Muscle of leg (tissue), 16 donors: ENCODE measurements at places on chromosomes 6 and 20. TPM values are rescaled to one million over a fixed set of nuclear protein-coding genes. Genes with fewer than 3 reads are reported as not detected.

The GPANK1 gene
- polyA plus RNA-seq: 14.2 TPM

The ZSCAN26 gene
- 15.4 TPM for polyA plus RNA-seq

The SLC13A3 gene
- 3.4 TPM for polyA plus RNA-seq

The SEMG1 gene
- not detected for polyA plus RNA-seq

The TNFRSF21 gene
- 23.2 TPM for polyA plus RNA-seq

The CST9 gene
- not detected for polyA plus RNA-seq

The HCK gene
- 4.4 TPM for polyA plus RNA-seq

The MACROD2 gene
- polyA plus RNA-seq: 2.0 TPM

The HNF4A gene
- 0.09 TPM for polyA plus RNA-seq

The NTSR1 gene
- 0.23 TPM for polyA plus RNA-seq

DNA sequence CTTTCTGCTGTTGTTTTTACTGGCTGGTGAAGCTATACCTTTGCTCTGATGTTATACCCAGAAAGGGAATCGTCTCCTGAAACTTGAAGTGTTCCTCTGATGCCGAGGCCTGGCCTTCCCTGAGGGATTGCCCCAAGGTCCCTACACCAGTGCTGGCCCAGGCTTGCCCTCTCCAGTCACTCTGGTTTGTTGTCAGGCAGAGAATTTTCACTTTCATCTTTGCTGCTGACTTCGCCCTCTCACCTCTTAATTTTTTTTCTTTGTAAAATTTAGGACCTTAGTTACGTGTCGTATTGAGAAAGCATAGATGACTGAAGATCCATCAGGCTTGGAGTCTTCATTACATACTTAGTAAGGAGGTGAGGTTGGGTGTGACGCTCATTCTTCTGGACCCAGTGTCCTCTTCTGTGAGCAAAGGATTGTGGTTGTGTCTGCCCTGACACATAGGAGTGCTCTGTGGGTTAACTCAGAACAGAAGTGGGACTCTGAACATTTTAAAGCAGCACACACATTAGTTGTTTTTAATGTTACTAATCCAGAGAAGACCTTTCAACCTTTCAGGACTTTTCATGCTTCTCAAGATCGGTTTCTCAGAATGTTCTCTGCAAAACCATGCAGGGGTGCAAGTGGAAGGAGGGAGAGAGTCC is 45.4 kb downstream of the TULP4 start:
- no peak for DNase-seq

DNA sequence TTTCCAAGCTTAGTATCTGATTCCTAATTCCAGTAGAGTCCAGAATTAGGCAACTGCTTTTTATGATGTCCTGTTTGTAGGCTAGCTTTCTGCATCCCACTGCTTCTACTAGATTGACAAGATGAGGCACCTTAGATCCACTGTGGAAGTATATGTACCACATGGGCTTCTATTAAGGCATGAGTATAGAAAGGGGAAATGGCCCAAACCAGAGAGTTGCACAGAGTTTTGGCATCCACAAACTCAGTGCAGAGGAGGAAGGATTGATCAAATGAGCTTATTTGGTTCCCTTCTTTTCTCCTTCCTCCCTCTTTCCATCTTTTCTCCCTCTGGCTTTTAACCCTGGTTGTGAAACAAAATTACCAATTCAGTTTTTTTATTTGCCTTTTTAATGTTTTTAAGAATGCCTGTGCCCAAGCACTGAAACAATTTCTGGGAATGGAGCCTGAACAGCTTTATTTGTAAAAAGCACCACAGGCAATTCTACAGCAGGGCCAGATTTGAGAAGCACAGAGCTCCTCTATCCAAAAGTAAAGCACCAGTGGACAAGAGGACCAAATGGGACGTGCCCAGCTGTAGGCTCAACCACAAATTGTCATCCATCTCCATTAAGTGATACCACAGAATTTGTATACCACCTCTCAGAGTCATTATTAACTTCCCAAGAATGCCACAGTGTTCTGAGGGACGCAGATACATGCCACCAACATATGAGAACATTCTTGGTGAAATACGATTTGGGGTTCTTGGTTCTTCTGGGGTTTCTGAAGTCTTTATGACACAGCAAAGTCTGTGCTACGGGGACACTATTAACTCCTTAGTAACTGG is 969.1 kb downstream of the KIF16B start:
- DNase-seq: no peak

DNA sequence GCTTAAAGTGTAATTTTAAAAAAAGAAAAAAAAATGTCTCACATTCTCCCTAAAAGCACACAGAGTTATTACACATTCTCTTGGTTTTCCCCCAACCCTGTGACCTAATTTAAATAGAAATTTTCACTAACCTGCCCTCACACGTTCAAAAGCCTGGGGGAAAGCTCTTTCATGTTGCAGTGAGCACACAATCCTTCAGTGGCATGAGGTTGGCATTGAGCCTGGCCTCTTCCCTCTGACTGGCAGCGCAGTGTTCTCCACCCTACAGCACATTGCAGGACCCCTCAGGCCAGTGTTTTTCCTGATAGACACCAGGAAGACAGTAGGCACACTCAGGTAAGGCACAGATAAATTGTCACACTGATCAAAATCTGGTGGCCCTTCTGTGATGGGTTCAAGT is 34.1 kb downstream of the TNFRSF21 start:
- no peak for DNase-seq

DNA sequence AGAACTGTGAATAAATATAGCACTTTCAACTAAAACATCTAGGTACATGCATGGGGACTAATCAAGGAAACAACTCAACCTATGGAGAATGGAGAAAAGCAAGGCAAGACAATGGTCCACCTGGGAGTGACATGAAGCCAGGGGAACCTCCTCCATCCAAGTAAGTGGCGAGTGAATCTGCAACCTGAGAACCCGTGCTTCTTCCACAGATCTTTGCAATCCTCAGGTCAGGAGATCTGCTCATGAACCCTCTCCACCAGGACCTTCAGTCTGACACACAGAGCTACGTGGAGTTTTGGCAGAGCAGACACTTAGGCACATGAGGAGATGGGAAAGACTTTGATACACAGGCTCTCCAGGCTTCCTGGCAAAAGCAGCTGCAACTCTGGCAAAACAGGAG is 58.8 kb upstream of the KHDRBS2 start:
- no peak for DNase-seq

- DNase-seq: no peak
These were observed 162.1 kb upstream of the ZNF337 start for GRCh38 chr20:25858495-25859425.

- DNase-seq: peak; percentile 6
These were observed 79.7 kb downstream of the EDN1 start for GRCh38 chr6:12369781-12370262.

- no peak for DNase-seq
These were observed 379.4 kb upstream of the MAN1A1 start for GRCh38 chr6:119728935-119729334.

- no peak for DNase-seq
These were observed 82.5 kb upstream of the BHLHE23 start for GRCh38 chr20:63089051-63089907.

- DNase-seq: no peak
These were observed 167.0 kb upstream of the SASH1 start for GRCh38 chr6:148175550-148176188.

DNA sequence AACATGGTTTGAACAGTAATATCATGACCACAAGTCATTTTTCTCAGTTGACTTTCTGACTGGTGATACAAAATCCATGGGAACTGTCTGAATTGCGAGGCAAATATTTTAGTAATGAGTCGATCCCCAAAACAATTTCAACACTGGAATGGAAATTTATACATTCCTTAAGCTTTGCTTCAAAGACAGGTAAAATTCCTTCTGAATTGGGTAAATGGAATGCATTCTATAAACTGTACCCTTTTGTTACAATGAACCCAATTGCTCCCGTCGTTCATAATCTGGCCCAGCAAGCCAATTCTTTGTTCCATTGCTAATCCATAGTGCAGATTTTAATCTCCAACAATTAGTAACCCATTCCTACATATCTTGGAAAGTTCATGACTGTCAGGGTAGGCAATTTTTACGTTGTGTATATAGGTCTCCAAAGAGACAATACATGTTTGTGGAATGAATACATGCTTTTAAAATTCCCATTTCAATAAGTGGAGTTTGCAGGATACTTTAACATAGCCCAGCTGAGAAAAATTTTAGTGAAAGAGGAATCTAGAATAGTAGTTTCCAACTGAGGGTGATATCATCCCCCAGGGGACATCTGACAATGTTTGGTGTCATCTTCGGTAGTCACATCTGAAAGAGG is 32.7 kb downstream of the CYP24A1 start:
- peak; percentile 6 for DNase-seq

- no peak for DNase-seq
These were observed 101.1 kb upstream of the ID4 start for GRCh38 chr6:19736066-19736465.
